HTR-8/SVneo (cell line): ENCODE measurements at places on chromosomes 3 and 15.
A peak's percentile ranks its signal among the peaks of the same experiment; 100 is the strongest.

DNA sequence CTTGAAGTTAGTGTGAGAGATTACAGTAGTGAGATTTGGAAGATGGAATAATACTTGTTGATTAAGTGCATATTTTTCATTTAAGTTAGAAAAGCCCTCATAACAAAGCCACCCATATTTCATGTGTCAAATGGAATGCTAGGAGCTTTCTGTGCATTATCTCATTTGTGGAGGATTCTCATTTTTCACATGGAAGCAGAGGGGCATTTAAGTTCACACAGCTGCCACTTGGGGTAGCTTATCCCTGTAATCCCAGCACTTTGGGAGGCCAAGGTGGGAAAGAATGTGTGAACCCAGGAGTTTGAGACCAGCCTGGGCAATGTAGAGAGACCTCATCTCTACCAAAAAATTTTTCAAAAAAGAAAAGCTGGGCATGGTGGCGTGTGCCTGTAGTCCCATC is 55.2 kb downstream of the RAB7A start:
- DNase-seq, result no peak

- no peak for DNase-seq
Measured at GRCh38 chr3:129615751-129616281, 9.3 kb upstream of the PLXND1 start.

GRCh38 chr3:135694142-135694541 is 271.4 kb upstream of the PPP2R3A start:
- DNase-seq, result no peak

- peak; percentile 36 for DNase-seq
Measured at GRCh38 chr3:124886168-124887056, 753 bp downstream of the ITGB5 start.

DNA sequence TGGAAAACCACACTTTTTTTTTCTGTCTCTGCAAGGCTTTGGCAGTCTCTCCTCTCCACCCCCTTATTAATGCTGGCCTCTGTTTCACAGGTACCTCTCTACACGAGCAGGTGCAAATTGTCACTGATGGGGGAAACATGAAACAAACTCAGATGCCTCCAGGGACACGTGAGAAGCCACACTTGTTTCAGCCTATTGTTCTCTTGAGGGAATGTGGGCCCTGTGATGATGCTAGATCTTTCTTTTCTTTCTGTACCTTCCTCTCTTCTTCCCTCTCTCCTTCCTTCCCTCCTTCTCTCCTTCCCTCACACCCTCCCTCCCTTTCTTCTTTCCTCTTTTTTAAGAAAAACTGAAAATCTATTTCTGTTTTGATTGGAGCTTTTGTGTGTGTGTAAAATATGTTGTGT is 5.7 kb upstream of the BLM start:
- DNase-seq, result no peak

DNA sequence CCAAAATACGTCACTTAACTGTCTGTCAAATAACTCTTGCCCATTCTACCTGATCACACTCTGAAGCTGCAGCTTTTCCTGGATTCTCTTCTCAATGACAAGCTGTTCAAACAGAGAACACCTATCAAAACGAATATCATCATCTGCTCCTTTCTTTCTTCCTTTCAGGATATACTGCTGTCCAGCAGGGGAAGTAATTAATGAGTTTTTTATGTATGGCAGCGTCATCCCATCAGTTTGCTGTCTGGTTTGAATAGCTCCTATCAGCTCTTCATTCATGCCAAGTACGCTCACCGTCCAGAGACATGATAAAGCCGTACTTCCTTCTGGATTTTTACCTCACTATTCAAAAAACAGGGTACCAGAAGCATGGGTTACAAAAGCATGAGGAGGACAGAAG is at the start of gene CHRM5:
TSS of gene CHRM5 (plus strand) at position 274 of the 400 bp plus-strand sequence. CDS start 94,221 bp downstream, outside the sequence.
- DNase-seq, result no peak

DNA sequence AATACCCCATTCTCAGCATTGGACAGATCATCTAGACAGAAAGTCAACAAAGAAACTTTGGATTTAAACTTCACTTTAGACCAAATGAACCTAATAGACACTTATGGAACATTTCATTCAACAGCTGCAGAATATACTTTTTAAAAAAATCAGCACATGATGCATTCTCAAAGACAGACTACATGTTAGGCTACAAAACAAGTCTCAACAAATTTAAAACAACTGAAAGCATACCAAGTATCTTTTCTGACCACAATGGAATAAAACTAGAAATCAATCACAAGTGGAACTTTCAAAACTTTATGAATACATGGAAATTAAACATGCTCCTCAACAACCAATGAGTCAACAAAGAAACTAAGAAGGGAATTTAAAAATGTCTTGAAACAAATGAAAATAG is 37.9 kb downstream of the SERP1 start:
- no peak for DNase-seq

- no peak for DNase-seq
Measured at GRCh38 chr3:135440233-135440632, 525.3 kb upstream of the PPP2R3A start.

GRCh38 chr15:23467110-23467600 is 20.1 kb upstream of the GOLGA6L2 start:
- DNase-seq, result peak; percentile 19

GRCh38 chr3:154003649-154004048 is 117.5 kb upstream of the ARHGEF26 start:
- no peak for DNase-seq

- no peak for DNase-seq
Measured at GRCh38 chr3:99503350-99503749, 135.0 kb upstream of the COL8A1 start.

DNA sequence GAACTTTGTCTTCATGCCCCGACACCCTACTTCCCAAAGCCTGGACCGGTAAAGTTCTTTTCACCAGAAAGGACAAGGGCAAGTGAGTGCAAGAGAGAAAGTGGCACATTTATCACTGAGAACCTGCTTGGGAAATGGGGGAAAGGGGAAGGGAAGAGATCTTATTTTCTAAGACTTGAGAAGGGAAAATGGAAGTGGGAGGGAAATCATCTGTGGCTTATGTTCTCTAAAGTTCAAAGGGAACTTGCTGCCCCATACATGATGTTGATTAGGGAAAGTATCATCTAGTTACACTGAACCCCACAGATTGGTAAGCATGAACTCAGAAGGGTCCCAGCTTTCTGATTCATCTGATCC is 199.5 kb upstream of the LPP start:
- no peak for DNase-seq

- DNase-seq, result no peak
Measured at GRCh38 chr3:182592747-182593146, 200.6 kb upstream of the ATP11B start.

GRCh38 chr15:78524230-78524629 is 16.0 kb upstream of the PSMA4 start:
- no peak for DNase-seq

GRCh38 chr3:160464321-160464720 is 14.7 kb upstream of the TRIM59 start:
- DNase-seq, result no peak

DNA sequence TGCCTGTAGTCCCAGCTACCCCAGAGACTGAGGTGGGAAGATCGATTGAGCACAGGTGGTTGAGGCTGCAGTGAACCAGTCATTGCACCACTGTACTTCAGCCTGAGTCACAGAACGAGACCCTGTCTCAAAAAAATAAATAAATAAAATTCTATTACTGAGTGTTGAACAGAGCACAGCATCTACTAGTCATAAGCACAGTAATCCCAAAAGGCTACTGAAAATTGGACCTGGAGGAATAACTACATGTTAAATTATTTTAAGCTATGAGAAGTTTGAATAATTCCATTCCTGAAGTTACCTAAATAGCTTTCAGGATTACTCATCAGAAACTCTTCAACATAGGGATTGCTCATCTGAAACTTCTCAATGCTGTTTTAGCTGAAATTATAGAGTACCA is 43.4 kb downstream of the ARMC8 start:
- DNase-seq, result no peak

DNA sequence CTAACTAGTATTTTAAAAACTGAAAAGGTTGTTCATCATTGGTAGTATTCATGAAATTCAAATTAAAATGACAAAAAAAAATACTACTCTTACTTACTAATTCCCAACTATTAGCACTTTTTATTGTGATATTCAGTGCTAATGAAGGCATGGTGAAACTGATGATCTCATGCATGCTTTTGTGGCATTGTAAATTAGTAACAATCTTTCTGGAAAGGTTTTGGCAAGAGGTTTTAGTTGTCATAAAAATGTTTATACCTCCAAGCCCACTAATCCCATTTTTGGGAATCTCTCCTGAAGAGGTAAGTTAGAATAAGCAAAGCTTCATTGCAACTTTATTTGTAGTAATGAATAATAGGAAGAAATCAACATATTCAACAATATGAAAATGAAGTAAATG is 53.0 kb downstream of the LYSMD4 start:
- DNase-seq, result no peak

- no peak for DNase-seq
Measured at GRCh38 chr3:143824735-143825385, 23.4 kb downstream of the SLC9A9 start.

DNA sequence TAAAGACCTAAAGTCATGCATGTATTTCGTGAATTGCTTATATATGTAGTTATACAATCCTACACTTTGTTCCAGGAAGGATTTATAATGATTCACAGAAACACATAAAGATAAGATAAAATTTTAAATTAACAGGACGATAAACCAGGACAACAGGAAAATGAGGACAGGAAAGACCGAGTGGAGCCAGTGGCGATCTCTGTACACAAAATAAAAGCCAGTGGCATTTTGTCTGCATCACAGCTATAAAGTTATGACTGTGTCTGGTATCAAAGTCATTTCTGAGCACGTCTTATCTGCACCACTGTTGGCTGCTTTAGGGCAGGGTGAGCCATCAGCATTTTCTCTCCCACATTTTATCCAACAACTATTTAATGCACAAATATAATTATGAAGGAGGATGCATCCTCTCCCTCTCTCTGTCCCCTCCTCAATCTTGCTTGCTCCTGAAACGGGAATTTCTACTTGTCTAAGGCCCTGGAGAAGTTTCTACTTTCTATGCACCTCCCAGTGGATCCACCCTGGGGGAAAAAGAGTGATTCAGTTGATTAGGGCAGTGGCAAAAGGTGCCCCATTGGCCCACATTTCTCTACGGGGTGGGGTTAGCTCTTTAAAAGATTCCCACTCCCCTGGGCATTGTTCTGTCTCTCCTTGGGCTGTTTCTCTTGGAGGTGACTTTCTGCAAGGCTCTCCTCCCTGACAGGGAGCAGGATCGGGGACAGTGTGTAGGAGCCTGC is 159.4 kb upstream of the UBE2E1 start:
- no peak for DNase-seq

GRCh38 chr15:99683000-99683670 is 50.1 kb downstream of the LYSMD4 start:
- no peak for DNase-seq

DNA sequence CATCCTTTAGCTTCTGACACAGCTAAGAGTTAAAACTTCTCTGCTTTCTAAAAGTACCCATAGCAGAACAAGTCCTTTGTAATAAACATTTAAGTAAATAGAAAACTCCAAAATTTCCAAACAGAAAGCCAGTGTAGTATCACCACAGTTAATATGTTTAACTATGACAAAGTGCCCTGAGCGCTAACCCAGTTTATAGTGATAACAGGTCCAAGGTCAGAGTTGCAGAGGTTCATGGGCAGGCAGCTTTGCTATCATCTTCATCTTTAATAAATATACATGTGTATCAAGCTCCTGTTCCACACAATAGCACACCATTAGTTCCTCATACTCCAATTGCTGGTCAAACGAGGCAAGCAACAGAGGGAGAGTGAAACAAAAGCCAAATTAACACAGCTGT is 12.4 kb upstream of the TOP2B start:
- DNase-seq, result no peak

- no peak for DNase-seq
Measured at GRCh38 chr3:127175272-127175671, 17.7 kb upstream of the PRR23E start.

DNA sequence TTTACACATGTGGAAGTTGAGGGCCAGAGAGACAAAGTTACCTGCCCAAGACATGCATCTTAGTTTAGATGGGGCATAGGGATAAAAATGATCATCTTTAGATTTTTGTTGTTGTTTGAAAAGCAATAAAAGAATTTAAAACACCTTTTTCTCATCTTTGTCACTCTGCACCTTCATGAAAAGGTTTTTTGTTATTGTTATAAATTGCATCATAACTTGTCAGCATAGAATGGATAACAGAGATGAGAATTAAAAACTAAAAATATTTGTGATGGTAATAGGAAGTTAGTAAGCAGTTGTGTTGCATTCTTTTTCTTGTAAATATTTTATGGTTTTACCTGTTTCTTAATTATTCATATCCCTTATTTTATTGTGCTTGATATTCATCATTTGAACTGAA is 13.4 kb upstream of the ZBTB47 start:
- no peak for DNase-seq

DNA sequence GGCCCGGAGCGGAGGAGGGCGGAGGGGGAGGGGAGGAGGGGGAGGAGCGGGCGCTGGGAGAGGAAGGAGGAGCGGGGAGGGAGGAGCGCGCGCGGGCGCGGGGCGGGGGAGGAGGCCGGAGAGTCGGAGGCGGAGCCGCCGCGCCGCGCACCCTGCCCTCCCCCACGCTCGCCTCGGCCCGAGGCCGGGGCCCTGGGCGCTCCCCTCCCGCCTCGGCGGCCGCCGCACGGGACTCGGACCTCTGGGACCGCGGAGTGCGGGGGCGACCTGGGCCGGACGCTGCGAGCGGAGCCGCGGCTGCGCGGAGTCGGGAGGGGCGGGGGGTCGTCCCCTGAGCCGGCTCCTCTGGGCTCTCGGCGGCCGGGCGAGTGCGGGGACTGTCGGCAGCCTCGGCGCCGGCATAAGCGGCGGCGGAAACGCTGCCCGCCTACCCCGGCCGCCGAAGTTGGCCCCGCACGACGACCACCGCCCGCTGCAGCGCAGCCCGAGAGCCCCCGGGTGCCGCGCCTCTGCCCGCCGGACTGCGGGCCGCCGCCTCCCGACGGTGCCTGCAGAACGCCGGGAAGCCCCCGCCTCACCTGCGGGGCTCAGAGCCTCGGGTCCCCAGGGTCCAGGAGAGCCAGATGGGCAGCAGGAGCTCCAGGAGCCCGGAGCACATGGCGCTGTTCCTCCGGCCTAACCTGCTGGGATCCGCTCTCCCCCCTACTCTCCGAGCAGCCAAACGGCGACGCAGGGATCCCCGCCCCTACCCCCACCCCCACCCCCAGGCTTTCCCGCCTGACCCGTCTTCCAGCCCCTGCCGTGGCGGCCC is 406 bp upstream of the GABRB3 start:
- DNase-seq, result no peak

GRCh38 chr3:278300-279064 is 81.9 kb downstream of the CHL1 start:
- no peak for DNase-seq

DNA sequence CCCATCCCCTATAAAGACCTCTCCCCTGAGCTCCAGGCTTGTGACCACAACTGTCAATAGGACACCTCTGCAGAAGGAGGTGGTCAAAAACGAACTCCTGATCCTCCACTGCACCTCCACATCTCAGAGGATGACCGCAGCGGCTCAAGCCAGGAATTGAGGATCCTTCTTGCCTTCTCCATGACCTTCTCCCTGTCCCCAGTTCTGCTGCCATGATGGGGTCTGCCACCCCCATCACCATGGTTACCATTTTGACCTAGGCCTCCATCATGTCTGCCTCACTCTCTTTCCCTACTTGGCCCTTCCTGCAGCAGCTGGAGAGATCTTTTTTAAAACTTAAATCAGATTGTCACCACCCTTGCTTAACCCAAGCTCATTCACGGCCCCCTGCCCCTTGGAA is 81.3 kb upstream of the LINGO1 start:
- DNase-seq, result no peak
